Fibroblast of the aortic adventitia (primary cell): ENCODE measurements at places on chromosomes 3 and 15.
A peak's percentile ranks its signal among the peaks of the same experiment; 100 is the strongest.

DNA sequence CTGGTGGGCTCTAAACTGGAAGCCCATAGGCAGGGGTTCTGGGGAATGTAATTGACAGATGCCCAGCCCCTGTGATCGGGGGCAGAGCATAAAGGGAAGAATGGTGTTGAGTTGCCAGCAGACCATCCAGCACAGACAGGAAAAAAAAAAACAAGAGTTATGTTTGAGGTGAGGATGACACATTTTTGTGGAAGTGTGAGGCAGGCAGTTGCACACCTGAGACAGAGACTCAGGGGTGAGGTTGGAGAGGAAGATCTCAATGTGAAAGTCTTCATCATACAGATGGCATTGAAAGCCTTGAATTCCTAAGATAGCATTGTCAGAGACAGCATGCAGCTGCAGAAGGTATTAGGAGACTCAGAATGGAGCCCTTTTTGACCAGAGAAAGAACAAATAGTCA, 18.6 kb upstream of the ST8SIA2 start:
- DNase-seq, result no peak

DNA sequence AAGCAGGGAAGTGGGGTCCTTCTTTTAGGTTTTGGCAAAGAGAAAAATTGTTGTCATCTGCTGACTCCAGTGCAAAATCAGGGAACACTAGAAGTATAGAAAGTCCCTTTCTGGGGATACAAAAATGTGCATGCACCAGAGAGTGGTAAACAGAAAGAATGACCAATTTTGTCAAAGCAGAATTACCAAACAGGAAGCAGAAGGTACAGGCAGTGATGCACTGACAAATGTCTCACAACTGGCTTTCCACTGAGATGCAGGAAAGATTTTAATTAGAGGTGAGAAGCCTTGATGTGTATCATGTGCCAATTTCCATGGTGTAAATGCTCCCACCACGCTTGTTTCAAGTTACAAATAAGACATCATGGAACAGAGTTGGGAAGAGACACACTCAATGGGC, 66.0 kb downstream of the TRIM69 start:
- no peak for DNase-seq

DNA sequence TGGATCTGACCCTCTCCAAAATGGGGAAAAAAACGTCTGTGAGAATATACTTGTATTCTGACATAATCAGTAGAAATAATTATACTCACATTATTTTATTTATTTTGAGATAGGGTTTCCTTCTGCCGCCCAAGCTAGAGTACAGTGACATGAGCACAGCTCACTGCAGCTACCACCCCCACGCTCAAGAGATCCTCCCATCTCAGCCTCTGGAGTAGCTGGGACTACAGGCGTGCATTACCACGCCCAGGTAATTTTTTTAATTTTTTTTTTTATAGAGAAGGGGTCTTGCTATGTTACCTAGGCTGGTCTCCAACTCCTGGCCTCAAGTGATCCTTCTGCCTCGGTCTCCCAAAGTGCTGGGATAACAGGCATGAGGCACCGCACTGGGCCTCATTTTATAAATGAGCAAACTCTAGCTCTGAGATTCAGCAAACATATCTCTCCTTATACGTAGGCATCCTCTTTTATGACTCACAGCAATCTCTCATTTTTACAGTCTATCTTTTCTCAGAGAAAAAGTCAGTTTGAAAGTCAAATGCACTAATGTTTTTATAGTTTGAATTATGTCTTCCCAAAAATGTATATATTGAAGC, 989 bp upstream of the VGLL3 start:
- no peak for DNase-seq

DNA sequence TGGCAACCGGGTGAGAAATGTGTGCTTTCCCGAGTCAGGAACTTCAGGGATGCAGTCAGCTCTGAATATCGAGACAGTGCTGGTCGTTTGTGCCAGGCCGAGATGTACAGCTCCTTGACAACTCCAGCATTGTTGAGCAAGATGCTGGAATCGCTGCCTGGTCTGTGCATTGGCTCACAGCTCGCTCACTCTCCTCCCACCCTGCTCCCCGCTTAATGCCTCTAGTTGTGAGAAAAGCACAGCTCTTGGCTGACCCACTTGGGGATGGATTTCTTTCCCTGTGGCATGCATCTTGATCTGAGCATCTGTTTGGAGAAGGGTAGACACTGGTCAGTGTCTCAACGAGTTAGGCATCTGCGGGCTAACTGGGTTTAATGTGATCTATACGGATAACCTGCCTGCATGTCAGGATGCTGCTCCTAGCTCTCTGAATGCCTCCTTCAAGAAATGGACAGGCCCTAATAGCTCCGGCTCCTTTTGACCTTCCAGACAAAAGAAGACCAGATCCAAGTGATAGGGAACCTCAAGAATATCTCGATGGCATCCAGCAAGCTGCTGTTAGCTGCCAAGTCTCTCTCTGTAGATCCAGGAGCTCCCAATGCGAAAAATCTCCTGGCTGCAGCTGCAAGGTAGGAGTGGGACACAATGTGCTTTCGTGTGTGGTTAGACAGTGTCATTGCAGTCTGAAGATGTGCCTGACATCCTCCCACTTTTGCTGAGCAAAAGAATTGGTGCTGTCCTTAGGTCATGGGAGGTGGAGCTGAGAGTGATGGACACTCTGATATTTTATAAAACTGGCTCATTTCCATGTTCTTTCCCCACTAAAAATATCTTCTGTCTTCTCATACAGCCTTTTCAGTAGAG, 302.2 kb upstream of the TPM1 start:
- peak; percentile 34 for DNase-seq

- no peak for DNase-seq
Observed at GRCh38 chr15:68499620-68500312, 67.8 kb upstream of the ITGA11 start.

DNA sequence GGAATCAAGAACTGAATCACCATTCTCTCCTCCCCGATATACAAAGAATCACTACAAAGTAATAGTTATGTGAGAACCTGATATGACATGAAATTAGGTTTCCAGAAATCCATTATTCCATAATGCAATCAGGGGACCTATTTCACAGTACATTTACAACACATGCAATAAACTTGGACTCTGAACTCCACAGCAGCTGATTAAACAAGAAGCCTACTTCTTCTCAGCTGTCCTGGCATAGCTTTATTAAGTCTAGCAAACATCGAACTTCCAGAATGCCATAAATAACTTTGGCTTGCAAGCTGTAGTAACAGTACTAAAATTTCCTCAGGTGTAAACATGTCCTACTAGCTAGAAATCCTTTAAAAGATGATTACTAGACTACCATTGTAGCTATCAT, 17.8 kb downstream of the PDCD10 start:
- DNase-seq, result no peak

DNA sequence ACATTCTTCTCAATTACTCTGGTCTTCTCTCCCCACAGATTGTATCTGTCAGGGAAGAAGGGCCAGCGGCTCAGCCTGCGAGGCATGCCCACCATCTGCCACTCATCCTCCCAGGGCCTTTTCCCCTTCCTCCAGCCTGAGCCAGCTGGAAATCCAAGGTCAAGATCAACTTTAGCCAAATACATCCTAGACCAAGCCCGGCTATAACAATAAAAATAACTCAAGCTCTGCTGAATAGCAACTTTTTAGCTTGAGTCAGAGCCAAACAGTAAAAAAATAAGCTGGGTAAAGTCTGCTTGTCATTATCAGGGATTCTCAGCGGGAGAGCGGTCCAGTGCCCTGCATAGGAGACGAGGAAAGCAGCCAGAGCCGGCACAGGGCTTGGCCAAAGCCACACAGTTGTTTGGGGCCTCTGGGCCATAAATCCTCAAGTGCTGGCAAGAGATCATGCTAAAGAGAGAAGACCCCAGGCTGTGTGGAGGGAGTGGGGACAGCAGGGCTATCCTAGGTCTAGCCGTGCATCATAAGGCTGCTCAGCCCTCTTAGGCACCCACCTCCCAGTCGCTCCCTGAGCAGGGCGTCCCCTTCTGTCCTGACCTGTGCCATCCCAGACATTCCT, 76.2 kb upstream of the HERC1 start:
- peak; percentile 72 for DNase-seq

DNA sequence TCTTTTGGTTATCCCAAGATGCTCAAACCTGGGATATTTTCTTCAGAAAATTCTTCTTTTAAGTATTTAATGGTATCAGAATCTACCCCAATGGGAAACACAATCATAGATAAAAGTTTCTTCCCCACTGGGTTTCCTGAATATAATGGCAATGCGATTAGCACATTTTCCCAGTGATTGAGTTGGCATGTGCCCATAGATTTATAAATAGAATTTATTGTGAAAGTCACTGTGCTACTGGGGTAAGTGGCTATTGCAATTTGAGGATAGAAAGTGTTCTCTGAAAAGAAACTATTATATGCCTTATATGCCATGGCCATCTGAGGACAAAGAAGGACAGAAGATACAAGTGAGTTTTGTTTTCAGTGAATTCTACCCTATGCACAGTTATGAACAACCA, 99.0 kb upstream of the RBMS3 start:
- no peak for DNase-seq

DNA sequence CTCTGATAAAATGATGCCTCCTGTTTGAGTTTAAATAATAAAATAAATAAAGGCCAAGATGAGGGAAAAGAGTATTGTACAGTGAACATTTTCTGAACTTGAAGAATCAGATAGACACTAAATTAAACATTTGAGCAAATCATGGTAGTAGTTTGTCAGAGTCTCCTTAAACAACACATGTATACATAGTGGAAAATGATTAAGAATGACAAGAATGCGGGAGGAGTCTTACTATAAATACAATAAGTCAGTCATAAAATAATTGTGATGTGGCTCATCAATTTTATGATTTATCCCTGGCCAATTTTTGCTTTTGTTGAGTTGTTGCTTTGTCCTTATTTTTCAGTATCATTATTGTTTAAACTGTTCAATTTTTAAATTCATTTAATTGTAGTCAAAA, 158.0 kb upstream of the TMC3 start:
- peak; percentile 14 for DNase-seq

- no peak for DNase-seq
Observed at GRCh38 chr15:67446449-67446848, 74.5 kb upstream of the C15orf61 start.

- DNase-seq, result no peak
Observed at GRCh38 chr3:65181391-65181871, 493.6 kb upstream of the ADAMTS9 start.

- DNase-seq, result peak; percentile 92
Observed at GRCh38 chr15:50145451-50145872, 26.4 kb upstream of the ATP8B4 start.

DNA sequence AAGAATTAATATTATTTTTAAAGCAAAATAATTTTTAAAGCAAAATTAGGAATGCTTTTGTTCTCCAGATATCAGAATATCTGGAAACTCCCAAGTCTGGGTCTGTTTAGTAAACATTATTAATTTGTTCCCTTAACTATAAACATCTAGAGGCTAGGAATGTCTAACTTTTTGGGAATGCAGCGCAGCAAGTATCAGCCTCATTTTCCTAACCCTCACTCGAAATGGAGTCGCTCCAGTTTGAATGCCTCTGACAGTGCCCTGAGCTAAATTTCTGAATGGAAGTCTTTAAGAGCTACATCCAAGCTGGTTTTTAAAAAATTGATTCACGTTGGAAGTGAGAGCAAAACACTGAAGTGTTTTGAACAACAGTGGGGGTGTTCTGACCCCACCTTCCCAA, 74.4 kb upstream of the WNT7A start:
- no peak for DNase-seq

- no peak for DNase-seq
Observed at GRCh38 chr3:139477710-139478640, 1.7 kb upstream of the RBP2 start.

DNA sequence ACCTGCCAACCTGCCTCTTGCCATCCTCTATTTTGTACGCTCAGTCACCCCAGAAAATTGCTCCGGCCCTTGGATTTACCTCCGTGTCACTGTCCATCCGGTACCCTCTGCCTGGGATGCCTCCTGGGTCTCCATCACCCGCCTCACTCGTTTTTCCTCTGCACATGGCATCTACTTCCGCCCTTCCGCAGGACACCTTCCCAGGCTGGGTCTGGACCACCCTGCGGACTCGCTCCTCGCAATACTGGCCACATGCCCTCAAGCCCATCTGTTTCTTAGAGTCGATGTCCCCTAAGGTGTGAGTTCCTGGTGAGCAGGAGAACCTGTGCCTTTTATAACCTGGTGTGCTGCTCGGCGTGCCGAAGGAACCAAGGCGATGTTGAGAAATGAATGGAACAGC, 58.5 kb downstream of the APBA2 start:
- DNase-seq, result no peak

DNA sequence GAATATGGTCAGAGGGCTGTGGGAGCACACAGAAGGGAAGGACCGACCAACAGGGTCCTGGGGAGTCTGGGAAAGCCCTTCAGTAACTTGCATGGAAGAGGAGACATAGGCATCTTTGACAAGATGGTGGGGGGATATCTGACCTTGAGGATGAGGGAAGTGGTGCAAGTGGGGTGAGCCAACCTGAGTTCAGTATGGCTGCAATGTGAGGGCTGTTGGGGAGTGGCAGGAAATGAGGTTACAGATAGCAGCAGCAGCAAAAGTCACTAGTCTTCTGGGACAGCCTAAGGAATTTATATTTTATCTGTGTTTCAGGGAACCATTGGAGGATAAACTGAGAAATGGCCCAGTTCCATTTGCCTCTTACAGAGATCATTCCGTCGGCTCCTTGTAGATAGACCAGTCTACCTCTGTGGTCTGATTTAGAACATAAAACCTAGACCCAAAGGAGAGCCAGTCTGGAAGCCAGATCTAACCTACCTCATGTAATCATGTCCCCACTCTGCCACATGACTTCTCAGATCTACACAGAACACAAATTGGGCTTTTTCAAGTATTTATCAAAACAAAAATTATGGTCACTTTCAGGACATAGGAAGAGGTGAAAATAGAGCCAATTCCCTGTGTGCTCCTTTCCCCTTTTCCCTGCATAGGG, 75.6 kb downstream of the ST6GAL1 start:
- no peak for DNase-seq

DNA sequence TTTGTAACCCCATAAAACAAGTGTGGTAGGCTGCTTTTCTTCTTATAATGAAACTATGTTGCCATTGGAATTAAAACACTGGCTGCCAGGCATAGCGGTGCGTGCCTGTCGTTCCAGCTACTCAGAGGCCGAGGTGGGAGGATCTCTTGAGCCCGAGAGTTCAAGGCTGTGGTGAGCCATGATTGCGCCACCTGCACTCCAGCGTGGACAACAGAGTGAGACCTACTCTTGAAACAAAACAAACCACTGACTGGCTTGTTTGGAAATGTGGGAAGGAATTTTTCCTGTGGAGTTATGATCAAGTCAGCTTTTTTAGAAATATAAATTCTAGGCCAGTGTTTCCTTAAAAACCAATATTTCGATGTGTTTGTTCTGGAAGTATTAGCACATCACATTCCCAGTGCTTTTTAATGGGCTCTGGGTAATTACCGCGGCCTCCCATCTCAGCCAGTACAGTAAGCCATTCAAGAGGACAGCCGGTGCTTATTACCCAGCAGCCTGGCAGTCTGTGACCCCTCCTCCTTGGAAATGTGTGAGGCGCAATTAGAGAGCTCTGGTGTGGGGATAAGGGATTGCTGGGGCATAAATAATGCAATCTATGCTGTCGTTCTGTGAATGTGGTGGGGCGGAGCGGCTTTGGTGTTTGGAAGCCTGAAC, 58.3 kb upstream of the TRAK1 start:
- DNase-seq, result peak; percentile 97

GRCh38 chr3:16890597-16891333, 6.0 kb downstream of the PLCL2 start:
- peak; percentile 42 for DNase-seq
